SK-N-MC (cell line): ENCODE measurements at places on chromosomes 13 and 19.

DNA sequence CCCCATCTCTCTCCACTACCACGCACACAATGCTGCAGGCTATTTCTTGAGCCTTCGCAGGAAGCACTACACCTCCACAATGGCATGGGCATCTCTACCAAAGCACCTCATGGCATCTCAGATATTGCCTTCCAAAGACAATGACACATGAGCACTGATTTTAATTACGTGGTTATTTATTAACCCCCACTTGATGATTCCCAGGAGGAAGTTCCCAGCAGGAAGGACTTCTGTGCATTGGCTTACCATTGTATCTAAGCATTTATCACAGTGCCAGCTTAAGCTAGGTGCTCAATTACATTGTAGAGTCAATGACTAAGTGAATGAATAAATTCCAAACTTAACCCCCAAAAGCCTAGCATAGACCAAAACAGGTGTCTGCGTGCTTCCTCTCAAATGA is 101.4 kb downstream of the ABCC4 start:
- no peak for DNase-seq

DNA sequence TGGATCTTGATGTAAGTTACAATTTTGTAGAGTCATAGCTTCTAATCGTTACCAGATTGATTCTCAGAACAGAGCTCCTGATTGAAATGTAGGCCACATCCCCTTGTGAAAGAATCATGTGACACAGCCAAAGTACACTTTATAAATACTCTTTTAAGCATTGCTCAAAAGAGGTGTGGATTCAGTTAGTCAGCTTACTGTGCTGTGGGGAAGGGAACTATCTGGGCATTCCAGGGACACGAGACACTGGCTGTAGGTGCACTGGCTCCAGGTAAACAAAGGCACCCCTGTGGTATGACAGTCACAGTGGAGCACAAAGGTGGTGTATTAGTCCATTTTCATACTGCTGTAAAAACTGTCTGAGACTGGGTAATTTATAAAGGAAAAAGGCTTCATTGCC is 222.8 kb downstream of the LIG4 start:
- DNase-seq: no peak

- DNase-seq: no peak
Observed at GRCh38 chr19:38170334-38170733, 53.7 kb downstream of the DPF1 start.

- no peak for DNase-seq
Observed at GRCh38 chr13:24692561-24692960, 12.4 kb downstream of the ATP12A start.

DNA sequence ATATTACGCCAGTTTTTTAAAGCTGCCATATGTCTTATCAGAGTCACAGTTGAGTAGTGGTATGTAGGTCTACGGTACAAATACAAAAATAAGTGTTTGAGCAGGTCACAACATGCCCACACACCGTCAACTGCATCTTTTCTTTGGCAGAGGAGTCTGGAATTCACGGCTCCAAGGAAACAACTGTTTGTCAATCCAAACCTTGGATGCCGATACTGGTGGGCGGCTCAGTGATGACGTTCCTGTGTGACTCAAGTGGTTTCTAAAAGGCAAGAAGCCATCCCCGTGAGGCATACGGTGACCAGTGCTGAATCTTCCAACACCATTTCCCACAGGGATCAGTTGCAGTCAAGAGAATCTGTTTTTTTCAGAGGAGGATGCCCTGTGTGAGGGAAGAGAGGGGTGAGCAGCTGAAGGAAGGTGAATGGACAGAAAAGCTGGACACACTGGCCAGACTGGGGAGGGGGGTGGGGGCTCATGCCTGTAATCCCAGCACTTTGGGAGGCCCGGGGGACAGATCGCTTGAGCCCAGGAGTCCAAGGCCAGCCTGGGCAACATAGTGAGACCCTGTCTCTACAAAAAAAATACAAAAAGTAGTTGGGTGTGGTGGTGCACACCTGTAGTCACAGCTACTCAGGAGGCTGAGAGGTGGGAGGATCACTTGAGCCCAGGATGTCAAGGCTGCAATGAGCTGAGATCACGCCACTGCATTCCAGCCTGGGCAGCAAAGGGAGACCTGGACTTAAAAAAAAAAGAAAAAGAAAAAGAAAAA is 22.8 kb upstream of the CEBPG start:
- no peak for DNase-seq

DNA sequence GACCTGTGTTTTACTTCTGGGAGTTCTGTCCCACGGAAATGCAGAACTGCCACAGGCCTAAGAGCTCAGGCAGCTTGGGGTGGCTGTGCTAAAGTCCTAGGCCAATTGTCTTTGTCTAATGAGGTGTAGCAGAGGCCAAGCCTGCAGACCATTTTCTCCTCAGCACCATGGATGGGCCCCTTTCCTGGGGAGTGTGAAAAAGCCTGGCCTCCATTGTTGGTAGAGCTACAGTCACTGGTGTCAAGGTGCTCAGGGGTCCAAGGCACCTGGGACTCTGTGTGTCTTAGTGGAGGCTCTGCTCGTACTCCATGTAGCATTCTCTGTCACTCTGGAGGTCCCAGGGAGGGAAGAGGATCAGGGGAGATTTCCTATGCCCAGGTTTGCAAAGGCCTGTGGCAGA is 329.6 kb downstream of the SLITRK5 start:
- DNase-seq: no peak

DNA sequence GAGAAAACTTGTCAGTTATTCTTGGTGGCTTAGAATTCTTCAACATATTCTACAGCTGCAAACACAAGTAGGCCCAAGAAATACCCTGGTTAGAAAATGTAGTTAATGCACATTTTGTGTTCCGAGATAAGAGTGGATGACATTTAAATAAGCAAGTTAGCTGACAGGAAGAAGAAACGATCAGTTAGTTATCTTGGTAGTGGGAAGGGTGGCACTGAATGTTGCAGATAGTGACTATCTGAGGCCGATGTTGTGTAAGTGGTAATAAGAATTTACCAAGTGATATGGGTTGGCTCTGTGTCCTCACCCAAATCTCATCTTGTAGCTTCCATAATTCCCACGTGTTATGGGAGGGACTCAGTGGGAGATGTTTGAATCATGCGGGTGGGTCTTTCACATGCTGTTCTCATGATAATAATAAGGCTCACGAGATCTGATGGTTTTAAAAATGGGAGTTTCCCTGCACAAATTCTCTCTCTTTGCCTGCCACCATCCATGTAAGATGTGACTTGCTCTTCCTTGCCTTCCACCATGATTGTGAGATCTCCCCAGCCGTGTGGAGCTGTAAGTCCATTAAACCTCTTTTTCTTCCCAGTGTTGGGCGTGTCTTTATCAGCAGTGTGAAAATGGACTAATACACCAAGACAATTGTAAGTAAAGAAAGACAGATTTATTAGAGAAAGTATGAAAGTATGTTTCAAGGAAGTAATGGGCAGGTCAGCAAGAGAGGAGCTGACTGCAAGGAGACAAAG is 10.9 kb upstream of the AKAP11 start:
- no peak for DNase-seq

DNA sequence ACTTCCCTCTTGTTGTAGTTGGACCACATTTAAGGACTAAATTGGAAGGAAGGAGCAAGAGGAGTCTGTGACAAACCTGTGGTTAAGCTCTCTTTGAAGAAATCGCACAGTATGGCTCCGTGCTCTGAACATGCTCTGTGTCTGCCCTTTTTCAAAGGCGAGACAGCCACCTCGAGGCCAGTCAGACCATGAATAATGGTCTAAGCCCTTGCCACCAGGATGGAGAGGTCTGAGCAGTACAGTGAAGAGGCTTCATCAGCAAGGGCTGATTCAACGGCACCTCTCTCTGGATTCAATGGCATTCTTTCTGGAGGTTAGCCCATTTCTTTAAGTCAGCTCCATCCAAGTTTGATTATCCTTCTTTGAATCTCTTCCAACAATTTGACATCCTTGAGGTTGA is 30.9 kb downstream of the FAM216B start:
- DNase-seq: no peak

DNA sequence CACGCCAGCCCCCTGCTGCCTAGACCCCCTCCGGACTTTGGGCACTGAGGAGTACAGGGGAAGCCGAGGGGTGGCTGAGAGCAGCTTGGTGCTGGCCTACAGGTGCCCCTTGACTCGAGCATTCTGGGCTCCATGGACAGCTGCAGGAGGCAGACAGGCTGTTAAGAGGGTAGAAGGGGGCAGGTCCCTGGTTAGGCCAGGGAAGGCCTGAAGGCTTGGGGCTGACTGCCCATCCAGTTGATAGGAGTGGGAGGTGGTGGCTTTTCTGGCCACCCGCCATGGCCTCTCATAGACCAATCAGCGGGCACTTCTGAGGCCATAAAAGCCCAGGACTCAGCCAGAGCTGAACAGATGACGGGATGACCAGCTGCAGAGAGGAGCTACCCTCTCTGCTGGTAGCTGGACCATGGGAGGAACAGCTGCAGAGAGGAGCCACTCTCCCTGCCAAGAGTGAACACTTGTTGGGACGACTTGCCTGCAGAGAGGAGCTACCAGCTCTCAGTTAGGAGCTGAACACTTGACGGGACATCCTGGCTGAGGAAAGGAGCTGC is 10.7 kb upstream of the SUPT20H start:
- no peak for DNase-seq

DNA sequence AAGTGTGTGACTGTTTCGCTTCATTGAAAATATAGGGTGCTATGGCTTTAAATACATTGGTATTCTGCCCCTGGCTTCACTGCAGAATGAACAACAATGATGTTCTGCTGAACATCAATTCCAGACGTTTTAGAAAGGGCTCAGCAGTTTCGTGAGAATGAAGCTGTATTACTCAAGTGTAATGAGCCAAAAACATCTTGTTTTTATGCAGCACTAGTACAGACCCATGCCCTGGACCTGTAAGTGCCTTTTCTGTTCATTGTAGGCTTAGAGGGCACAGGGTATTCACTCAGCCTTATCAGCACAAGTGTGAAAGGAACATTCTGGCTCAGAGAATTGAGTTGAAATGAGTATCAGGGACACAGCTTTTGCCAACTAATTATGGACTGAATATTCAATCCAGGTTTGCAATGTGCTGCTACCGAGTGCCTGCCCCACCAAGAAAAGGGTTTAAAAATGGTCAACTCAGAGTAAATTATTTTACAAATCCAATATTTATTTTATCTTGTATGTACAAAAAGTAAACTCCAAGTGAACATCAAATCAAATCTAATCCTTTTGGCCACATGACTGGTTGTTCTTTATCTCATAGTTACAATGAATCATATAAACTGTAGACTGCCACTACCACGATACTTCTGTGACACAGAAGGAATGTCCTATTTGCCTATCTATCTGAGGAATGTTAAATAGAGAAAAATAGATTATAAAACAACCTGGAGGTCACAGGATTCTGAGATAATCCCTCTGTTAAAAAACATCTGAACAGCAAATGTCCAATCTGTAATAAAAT is 362.8 kb downstream of the NALCN start:
- no peak for DNase-seq

DNA sequence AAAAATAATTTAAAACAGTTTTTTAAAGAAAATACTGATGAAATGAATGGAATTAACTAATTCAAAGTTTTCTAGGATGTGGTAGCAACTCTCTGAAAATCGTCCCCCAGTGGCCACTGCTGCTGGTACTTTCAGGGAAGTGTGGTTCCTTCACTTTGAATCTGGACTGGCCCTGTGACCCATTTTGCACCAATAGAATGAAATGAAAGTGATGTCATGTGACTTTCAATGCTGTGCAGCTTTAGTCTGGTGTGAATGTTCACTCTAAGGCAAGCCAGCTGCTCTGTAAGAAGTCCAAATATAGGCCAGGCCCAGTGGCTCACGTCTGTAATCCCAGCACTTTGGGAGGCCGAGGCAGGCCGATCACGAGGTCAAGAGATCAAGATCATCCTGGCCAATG is 26.4 kb upstream of the HNRNPA1L2 start:
- DNase-seq: no peak

GRCh38 chr19:34633802-34634201 is 43.2 kb downstream of the SCGB2B2 start:
- DNase-seq: no peak

DNA sequence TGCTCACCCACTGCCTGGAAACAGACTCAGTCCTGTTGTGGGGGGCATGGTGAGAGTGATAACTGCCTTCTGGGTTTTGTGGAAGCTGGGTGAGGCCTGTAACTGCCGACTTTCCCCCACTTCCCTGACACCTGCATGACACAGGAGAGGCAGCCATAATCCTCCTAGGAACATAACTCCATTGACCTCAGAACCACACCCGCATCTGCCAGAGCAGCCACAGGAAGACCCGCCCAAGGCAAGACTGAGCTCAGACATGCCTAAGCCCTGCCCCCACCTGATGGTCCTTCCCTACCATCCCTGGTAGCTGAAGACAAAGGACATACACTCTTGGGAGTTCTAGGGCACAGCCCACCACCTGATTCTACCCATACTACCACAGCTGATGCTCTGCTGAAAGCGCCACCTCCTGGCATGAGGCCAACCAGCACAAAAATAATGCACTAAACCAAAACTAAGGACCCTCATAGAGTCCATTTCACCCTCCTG is 326.7 kb downstream of the RBM26 start:
- no peak for DNase-seq

DNA sequence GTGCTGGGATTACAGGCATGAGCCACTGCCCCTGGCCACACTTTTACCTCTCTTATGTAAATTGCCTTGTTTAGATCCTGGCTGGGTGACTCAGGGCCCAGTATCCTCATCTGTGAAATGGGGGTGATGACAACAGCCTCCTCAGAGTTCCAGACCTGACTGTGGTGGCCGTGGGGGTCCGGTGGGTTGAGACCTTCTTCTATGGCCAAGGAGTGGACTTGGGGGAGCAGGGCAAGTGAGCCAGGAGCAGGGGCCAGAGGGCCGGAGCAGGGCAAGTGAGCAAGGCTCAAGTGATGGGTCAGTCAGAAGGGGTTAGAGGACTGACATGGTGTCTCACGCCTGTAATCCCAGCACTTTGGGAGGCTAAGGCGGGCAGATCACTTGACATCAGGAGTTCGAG is 28.7 kb upstream of the ADGRE5 start:
- DNase-seq: no peak

- no peak for DNase-seq
Observed at GRCh38 chr13:76216729-76217128, 580.6 kb downstream of the LMO7 start.

DNA sequence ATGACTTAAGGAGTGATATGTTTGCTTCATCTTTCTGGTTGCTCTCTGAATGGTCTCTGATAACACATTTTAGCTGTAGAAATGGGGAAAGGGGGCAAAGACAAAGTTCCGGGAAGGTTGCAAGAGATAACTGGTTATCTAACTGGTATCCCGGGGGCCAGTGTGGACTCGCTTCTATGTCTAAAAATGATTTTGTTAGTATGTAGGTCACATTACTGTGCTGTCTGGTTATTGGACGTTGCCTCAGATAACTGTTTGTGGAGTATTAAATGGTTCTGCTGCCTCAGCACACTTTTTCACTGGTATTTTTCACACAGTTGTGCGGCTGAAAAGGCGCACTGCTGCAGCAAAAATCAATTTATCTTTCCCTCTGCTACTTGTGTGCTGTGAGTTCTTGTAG is 63.0 kb upstream of the ZNF536 start:
- DNase-seq: no peak

GRCh38 chr13:68023838-68024581 is 793.9 kb upstream of the PCDH9 start:
- DNase-seq: no peak

- no peak for DNase-seq
Observed at GRCh38 chr19:3617463-3617862, 9.1 kb downstream of the CACTIN start.
